Activated naive CD8-positive, alpha-beta T cell treated with anti-CD3 and anti-CD28 coated beads, Interleukin-2, amount 50 U/mL, for 16 hours (primary cell): ENCODE measurements at places on chromosomes 6 and 20.

DNA sequence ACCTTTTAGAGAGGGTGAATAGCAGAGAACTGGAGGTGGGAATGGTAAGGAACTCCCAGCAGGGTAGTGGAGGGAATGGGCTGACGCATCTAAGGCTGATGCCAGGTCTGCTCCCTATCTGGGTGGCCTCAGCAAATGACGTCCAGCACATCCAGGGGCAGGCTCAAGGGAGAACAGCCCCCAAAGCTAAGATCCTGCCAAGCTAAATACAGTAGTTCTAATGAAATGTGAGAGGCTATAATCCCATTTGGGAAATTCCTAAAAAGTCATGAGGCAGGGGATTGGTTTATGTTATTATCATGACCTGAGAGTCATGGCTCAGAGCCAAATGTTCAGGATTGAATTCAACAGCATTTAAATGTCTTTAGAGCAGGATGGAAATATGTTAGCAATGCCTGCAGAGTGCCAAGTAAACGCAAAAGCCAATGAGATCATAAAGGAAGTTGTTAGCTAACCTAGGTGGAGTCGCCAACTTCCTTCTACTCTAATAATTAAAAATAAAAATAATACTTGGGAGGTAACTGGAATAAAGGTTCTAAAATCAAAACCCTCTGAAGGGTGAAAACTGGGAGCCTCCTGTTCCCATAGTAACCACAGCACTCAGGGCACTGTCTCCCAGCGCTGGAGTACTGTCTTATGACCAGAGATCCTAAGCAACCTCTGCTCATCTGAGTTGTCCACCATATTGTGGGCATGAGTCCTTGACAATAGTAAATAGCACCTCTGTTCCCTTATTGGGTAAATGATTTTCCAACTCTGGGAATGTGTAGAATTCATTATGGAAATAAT lies 34.8 kb downstream of the IYD start:
- DNase-seq: no peak

DNA sequence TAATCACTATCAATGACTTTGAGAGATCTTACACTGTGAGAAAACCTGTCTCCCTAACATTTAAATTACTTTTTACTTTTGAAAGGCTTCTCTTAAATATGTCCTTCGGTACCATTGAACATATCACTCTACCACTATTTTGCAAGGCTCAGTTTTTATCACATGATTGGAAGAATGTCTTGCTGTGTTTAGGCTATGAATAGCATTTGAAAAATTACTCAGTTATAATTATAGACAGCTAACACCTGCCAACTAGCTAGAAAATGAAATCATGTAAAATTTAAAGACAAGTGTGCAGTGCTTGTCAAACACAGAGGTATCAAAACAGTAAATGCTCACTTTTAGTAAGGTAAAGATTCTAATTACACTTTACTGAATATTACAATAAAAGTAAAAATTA lies 11.0 kb downstream of the SESN1 start:
- no peak for DNase-seq

- no peak for DNase-seq
Observed at GRCh38 chr6:150915880-150916265, 50.4 kb downstream of the MTHFD1L start.

DNA sequence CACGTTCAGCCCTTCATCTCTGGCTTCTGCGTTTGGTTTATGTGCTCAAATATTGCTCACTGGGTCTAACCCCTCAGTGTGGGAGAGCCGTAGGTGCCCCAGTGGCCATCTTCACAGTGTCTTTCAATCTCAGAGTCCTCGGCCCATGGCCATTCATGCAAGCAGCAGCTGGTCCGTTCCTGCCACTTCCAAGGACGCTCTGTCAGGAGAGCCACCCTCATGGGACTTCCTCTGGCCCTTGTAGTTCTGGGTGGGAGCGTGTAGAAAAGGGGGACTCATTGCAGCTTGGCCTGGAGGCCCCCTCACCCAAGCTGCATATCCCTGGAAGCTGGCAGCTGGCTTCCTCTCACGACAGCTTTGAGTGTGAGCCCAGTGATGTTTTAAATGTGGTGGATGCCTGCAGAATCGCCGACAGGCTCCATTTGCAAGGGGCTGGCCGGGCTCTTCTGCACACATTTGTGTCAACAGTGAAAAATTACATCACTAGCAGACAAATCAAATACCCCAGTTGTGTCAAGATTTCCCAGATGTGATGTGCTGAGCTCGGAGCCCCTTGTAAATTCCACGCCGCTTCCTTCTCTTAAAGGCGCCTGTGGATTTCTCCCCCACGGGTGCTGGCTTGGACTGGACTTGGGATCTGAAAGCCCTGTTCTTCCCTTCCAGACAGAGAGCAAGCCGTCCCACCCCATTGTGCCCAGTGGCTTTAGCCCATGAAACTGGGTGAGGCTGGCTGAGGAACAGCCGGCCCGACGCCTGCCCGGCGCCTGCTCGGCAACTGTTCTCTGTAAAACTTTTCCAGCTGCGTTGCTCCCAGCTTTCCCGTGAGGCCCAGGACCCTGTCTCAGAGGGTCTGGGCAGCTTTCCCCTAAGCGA lies 360.1 kb downstream of the TAF4 start:
- no peak for DNase-seq

DNA sequence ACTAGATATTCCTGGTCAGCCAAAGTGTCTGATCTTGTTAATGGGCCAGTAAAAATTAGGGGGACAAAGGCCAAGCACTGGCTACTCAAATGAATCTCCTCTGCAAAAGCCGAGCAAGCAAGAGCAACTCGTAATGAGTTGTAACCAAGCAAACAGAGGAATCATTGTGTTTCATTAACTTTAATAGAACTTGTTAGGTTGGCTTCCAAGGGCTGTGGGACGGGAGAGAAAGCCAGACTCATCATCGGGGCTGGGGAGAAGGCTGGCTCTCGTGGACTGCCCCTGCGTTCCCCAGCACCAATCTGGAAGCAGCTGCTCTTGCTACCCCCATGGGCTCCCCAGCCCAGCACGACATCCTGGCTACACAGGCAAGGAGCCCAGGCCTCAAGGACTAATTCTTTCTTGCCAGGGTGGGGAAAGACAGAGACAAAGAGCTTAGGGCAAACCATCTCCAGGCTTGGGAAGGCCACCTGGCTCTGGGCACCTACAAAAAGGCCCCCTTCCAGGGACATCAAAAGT lies 10.5 kb upstream of the SCUBE3 start:
- DNase-seq: no peak

DNA sequence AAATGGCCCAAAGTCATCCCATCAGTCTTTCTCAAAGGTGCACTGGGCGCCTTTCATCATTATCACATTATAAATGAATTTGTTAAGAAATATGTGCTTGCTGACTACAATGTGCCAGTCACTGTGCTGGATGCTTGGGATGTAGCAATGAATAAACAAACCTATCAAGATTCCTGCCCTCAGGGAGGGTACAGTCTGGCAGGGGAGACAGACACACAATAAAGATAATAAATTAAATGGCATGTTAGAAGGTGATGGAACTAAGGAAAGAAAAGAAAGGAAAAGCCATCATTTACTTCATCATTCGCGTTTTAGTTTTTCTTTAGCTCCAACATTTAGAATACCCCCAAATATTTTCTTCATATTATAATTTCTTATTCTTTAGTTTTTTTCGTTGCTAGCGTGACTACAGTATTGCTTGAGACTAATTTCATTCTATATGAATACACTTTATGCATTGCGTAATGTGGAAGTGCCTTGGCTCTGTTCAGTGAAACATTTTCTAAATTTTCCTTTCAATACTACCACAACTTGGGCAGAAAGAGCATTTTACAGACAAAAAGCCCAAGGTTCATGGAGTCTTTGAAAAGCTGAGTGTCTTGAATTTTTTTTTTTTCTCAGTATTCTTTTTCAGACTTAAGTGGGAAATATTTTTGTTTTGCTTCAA lies 48.7 kb upstream of the CITED2 start:
- no peak for DNase-seq

- DNase-seq: no peak
Observed at GRCh38 chr20:47606414-47606982, 104.8 kb downstream of the NCOA3 start.

DNA sequence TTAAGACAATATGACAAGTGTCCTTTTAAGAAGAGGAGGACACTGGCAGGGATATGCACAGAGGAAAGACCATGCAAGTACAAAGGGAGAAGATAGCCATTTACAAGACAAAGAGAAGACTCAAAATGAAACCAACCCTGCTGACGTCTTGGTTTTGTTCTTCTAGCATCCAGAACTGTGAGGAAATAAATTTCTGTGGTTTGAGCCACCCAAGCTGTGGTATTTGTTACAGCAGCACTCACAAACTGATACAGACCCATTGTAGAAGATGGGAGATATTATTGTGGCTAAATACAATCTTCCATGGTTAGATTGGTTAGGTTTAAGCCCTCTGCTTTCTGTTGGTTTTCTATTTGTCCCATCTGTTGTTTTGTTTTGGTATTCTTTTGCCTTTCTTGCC lies 88.6 kb upstream of the SLC35F1 start:
- DNase-seq: no peak

DNA sequence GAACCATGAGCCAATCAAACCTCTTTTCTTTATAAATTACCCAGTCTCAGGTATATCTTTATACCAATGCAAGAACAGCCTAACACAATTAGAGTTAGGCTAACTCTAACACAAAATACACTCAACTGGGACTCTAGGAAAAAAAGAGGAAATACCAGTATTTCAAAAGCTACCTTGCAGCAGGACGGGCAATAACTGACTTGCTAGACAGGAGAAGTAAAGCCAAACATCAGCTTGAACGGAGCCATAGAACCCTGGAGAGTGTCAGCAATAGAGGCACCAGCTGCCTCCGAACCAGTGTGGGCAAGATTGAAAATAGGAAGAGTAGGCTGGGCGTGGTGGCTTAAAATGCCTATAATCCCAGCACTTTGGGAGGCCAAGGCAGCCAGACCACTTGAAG lies 162.0 kb upstream of the SOX4 start:
- DNase-seq: no peak

DNA sequence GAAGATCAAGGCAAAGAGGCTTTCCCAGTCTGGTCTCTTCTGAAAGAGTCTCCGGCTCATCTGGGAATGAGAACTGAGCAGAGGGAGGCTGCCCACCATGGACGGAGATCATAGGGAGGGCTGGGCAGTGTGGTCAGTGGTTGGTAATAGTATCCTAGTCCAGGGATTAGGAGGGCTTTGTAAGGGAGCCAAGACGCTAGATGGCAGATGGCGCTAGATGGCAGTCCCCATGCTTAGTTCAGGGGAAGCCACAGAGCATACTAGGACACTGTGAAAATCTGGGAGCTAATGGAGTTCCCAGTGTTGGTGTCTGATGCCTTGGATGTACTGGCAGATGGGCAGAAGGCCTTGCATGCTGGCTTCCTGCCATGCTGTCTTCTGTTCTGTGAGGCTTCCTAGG lies 21.7 kb upstream of the DAAM2 start:
- DNase-seq: no peak

GRCh38 chr6:118709859-118710350 lies 58.5 kb upstream of the CEP85L start:
- DNase-seq: peak; percentile 51

GRCh38 chr6:3456898-3457709 lies at the start of gene SLC22A23:
SLC22A23 (minus strand) TSS chr6:3457050; CDS start chr6:3456559, 491 bp downstream.
- peak; percentile 45 for DNase-seq

DNA sequence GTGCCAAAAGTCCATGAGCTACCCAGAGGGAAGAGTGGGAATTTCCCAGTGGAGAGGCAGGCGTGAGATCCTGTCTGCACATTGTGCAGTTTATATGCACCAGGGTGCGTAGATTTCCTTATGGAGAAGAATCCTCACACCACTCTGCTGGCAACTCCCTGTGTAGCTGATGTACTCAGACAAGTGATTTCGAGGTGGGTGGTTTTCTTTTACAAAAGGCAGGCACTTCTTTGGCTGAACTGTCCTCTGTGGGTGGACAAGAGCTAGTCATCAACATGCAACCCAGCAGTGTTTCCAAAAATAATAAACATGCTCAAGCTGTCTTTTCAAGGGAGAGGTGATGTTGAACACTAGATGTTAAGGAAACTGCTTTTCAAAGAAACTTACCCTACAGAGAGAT lies 121.7 kb upstream of the NXT1 start:
- no peak for DNase-seq

DNA sequence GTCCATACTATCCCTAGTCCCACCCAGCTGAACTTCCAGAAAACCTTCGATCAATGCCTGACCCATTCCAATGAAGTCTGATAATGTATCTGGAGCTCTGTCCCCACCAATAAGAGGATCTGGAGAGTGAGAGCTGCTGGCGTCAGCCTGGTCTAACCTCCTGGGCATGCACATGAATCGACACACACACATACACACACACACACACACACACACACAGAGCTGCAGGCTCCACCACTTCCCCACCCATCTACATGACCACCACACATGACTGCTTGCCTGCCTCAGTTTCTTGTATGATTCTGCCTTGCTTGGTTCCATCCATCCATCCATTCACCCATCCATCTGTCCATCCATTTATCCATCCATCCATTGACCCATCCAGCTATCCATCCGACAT lies 60.8 kb downstream of the FAXC start:
- DNase-seq: no peak

DNA sequence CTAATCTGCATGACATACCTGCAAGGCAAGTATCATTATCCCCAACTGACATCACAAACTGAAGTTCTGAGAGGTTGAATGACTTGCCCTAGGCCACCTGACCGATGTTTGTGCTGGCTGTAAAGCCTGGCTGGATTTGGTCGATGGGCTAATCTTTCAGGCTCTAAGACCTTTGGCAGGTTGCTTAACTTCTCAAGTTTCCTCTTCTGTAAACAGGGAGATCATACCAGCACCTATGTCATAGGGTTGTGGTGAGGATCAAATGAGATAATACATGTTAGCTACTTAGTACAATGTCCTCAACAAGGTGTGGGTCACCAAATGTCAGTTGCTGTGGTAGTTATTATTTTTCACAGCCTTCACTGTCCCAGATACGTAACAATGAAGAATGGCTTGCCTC lies 14.2 kb downstream of the ANKRD66 start:
- no peak for DNase-seq

- no peak for DNase-seq
Observed at GRCh38 chr20:48080583-48080982, 295.3 kb upstream of the SULF2 start.

GRCh38 chr6:169794317-169795055 lies 43.1 kb downstream of the ERMARD start:
- DNase-seq: no peak

DNA sequence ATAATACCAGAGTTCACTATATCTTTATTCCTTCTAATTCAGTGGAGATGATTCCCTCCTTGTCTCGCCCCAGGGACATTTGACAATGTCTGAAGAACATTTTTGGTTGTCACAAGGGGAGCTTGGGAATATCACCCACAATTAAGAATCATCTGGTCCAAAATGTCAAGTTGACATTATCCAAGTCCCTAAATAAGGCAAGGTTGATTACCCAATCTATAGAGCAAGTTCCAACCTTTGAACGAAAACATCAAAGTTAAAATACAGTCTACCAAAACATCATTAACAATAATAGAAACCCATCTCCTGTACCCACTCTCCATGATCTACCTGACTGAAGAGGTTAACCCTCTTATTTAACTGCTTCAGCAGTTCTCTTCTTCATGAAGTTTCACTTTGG lies 15.6 kb downstream of the DEK start:
- no peak for DNase-seq

- DNase-seq: no peak
Observed at GRCh38 chr6:122869437-122870024, 80.5 kb downstream of the SMPDL3A start.
